ENCODE measurements at places on chromosomes 1 and 21. TPM values are rescaled to one million over a fixed set of nuclear protein-coding genes. Genes with fewer than 3 reads are reported as not detected.

- H3K27ac ChIP-seq, result no peak overlapping the region
- H3K27me3 ChIP-seq, result no peaks in the 10 kb centered on the region
- no peaks in the 10 kb centered on the region for H3K4me1 ChIP-seq
These were observed 14.5 kb upstream of the PRDM16 start for GRCh38 chr1:3054474-3054873.

DNA sequence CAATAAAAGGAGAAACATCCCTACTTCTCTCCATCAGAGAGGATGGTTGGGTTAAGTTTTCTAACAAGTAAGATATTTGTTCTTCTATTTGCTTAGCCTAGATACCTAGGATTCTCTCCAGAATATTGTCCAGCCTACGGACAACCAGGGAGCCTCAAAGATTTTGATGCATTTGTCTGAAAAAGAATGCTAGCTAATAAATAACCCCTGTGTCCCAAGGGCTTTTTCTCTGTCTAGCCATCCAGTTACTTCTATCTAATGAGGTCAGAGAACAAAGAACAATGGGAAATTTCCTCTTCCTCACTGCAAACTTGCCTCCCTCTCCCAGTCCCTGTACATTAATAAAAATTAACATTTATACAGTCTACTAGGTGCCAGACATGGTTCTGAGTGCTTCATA lies 810 bp downstream of the RGS5 start:
- H3K36me3 ChIP-seq, result no peaks in the 10 kb centered on the region
- DNase-seq, result no peak
- H3K27me3 ChIP-seq, result no peaks in the 10 kb centered on the region
- H3K4me1 ChIP-seq, result peaks cover 4% of the 10 kb centered on the region

DNA sequence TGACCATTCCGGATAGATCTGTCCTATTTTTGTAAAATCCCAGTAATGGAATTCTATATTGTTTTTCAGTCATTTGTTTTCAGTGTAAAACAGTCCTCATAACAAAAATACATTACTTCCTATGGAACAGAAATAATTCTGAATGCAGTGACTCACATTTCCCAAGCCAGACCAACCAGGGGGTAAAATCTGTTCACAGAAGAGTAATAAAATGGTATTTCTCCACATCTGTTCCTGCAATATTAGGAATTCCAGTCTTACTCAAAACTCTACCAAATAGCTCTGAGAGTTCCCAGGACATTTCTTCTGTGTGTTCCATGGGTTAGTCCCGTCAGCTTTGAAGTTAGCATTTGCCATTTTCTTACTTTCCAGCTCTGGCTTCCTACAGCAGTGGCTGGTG lies 2.6 kb upstream of the DDR2 start:
- peaks cover 3% of the 10 kb centered on the region for H3K4me1 ChIP-seq
- DNase-seq, result no peak
- no peaks in the 10 kb centered on the region for H3K27me3 ChIP-seq
- no peak overlapping the region for H3K27ac ChIP-seq
- no peaks in the 10 kb centered on the region for H3K36me3 ChIP-seq
- H3K4me3 ChIP-seq, result no peak overlapping the region

- H3K4me1 ChIP-seq, result no peaks in the 10 kb centered on the region
- no peak for DNase-seq
- H3K36me3 ChIP-seq, result no peaks in the 10 kb centered on the region
- no peaks in the 10 kb centered on the region for H3K27me3 ChIP-seq
- no peak overlapping the region for H3K4me3 ChIP-seq
These were observed 424.2 kb upstream of the VAMP3 start for GRCh38 chr1:7346600-7347570.

DNA sequence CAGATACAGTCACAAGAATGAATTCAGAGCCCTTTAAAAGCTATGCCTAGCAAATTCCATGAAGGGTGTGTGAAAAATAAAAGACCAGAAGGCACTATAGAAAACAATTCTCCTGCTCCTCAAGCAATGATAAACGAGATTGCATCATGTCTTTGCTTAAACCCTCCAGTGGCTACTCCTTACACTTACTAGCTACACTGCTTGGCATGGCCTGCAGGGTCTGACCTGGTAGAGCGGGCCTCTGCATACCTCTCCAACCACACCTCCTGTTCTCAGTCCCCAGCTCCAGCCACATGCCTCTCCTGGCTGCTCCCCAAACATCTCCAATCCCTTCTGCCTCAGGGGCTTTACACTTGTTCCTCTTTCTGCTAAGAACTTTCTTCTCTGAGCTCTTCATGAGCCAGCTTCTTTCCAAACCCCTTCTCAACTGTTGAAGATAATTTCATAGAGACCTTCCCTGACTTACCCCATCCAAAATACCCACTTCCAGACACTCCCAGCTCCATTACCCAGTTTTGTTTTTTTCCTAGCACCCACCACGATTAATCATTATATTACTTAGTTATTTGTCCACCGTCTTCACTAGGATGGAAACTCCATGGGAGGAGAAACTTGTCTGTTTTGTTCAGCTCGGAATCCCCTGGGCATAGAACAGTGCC lies 11.2 kb upstream of the CREG1 start:
- DNase-seq, result no peak
- no peaks in the 10 kb centered on the region for H3K36me3 ChIP-seq
- no peak overlapping the region for H3K4me3 ChIP-seq

DNA sequence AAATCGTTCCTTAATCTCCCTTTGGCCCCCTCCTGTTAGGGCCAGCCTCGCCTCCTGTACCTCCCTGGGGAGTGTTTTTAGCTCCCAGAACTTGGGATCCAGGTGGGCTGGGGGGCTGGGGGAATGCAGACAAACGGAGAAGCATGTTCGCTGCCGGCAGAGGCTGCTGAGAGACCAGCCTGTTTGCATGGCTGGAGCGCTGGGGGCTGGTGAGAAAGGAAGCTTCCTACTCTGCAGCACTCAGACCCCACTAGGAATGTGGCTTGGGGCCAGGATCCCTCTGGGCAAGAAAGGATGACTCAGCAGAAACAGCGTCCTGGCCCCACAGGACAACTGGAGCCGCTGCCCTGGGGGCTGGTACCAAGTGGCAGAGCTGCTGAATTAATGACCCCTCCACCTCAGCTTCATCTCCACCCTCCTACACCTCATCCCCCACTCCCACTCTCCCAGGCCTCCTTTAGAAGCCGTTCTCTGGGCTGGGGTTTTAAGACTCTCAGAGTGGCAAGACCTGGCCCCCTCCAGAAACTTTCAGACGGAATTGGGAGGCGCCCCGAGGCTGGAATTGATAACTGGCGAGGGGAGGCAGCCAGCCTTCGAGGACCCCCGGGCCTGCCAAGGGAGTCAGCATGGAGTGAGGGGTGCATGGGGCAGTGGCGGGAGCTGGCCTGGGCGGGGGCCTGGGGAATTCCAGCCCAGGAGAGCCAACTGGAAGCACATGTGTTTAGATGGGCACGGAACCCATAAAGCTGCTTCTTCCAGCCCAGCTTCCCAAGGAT lies 28.5 kb upstream of the EPS8L3 start:
- H3K27ac ChIP-seq, result no peak overlapping the region
- no peak overlapping the region for H3K4me3 ChIP-seq
- no peaks in the 10 kb centered on the region for H3K36me3 ChIP-seq
- no peaks in the 10 kb centered on the region for H3K27me3 ChIP-seq
- DNase-seq, result no peak

GRCh38 chr1:106651028-106651762 lies 405.3 kb upstream of the PRMT6 start:
- H3K36me3 ChIP-seq, result no peaks in the 10 kb centered on the region
- H3K27ac ChIP-seq, result no peak overlapping the region
- H3K4me1 ChIP-seq, result no peaks in the 10 kb centered on the region
- H3K4me3 ChIP-seq, result no peak overlapping the region

- H3K4me1 ChIP-seq, result no peaks in the 10 kb centered on the region
- no peaks in the 10 kb centered on the region for H3K36me3 ChIP-seq
- no peak overlapping the region for H3K27ac ChIP-seq
- no peak overlapping the region for H3K4me3 ChIP-seq
- no peak for DNase-seq
- no peaks in the 10 kb centered on the region for H3K27me3 ChIP-seq
These were observed 29.0 kb downstream of the TGFBR3 start for GRCh38 chr1:91856996-91857395.

DNA sequence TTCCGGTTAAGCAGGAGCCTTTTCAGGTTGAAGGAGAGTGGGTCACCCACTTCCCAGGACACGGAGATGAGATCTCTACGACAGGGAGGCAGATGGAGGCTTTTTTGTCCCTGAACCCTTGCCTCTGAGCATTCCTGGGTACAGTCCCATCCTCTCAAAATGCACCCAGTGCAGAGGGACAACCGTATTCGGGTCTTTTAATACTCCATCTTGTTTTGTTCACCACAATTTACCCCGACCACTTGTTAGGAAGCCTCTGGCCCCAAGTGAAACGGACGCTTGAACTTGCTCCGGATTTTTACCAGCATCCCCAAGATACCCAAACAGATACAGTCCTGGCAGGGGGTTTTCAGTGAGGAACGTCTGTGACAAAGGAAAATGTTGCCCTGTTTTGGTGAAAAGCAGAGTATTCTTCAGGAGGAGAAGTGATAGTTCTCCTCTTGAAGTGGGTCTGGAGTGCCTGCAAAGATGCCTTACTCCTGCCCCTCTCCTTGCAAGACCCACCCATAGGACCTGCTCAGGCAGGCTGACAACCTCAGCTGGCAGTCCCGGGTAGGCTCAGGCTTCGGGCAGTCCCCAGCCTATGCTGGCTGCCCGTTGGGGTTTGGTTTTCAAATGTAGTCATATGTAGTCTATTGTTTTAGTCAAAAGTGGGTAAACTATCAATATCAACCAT lies 669 bp upstream of the ARL8A start:
- H3K36me3 ChIP-seq, result 0 out of 2 replicates have a peak, but pooled peaks cover 2% of the 10 kb centered on the region
- H3K4me3 ChIP-seq, result peak overlapping the region; percentile 89
- no peak overlapping the region for H3K27ac ChIP-seq
- DNase-seq, result peak; percentile 61
- no peaks in the 10 kb centered on the region for H3K27me3 ChIP-seq

GRCh38 chr21:24200052-24200451 lies 1407.2 kb downstream of the MRPL39 start:
- no peak overlapping the region for H3K4me3 ChIP-seq
- no peak for DNase-seq
- H3K4me1 ChIP-seq, result no peaks in the 10 kb centered on the region
- H3K36me3 ChIP-seq, result no peaks in the 10 kb centered on the region

DNA sequence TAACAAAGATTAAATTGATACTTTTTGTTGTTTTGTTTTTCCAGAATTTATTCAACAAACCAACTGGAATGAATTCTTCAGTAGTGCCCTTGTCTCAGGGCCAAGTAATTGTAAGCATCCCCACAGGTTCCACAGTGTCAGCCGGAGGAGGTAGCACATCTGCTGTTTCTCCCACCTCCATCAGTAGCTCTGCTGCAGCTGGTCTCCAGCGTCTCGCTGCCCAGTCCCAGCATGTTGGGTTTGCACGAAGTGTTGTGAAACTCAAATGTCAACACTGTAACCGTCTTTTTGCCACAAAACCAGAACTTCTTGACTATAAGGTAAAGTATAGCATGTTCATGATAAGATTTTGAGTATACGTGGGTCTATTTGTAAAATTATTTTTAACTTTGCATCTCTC lies 118.5 kb downstream of the ZMYM4 start:
- peaks cover 3% of the 10 kb centered on the region for H3K4me1 ChIP-seq
- H3K4me3 ChIP-seq, result no peak overlapping the region
- no peak for DNase-seq
- no peak overlapping the region for H3K27ac ChIP-seq
- H3K36me3 ChIP-seq, result peaks cover 29% of the 10 kb centered on the region
- H3K27me3 ChIP-seq, result no peaks in the 10 kb centered on the region

- H3K4me1 ChIP-seq, result no peaks in the 10 kb centered on the region
- no peak overlapping the region for H3K27ac ChIP-seq
- H3K4me3 ChIP-seq, result no peak overlapping the region
- H3K36me3 ChIP-seq, result no peaks in the 10 kb centered on the region
These were observed 10.7 kb downstream of the EPHA2 start for GRCh38 chr1:16145030-16145661.

- no peak for DNase-seq
- H3K4me1 ChIP-seq, result peaks cover 10% of the 10 kb centered on the region
- H3K27me3 ChIP-seq, result no peaks in the 10 kb centered on the region
- H3K36me3 ChIP-seq, result no peaks in the 10 kb centered on the region
These were observed 90.1 kb downstream of the TMEM53 start for GRCh38 chr1:44584167-44584566.

The NPHS2 gene
- not detected for total RNA-seq

The TEKT2 gene
- 1.7 TPM for total RNA-seq

The FCGR3A gene
- not detected for total RNA-seq

The PRSS38 gene
- not detected for total RNA-seq

The BARHL2 gene
- total RNA-seq, result not detected

The MRPS21 gene
- 75.0 TPM for total RNA-seq

All from Karpas-422 (cell line).